ENCODE measurements at places on chromosomes 7 and 10.

GRCh38 chr7:14144109-14144508 lies 154.6 kb upstream of the ETV1 start:
- DNase-seq, result no peak

- peak; percentile 49 for DNase-seq
Measured at GRCh38 chr7:50418086-50418515, 32.0 kb downstream of the FIGNL1 start.

GRCh38 chr7:81209059-81209458 lies 290.2 kb upstream of the SEMA3C start:
- DNase-seq, result no peak

DNA sequence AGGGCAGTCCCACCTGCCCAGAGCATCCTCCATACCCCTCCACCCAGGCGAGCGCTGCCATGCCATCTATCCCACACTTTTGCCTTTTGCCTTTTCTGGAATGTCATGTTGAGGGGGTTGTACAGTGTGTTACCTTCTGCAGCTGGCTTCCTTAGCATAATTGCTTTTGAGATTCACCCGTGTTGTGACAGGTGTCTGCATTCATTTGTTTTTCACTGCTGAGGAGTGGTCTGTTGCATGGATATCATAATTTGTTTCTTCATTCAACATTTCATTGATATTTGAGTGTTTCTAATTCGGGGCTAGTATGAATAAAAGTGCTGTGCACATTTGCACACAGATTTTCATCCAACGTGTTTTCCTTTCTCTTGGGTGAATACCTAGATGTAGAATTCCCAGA lies 353.9 kb downstream of the PAXIP1 start:
- no peak for DNase-seq

GRCh38 chr7:105831824-105832535 lies 44.4 kb downstream of the ATXN7L1 start:
- DNase-seq, result no peak

- DNase-seq, result no peak
Measured at GRCh38 chr10:29736366-29737073, 101.7 kb upstream of the SVIL start.

GRCh38 chr10:50447691-50448090 lies 176.1 kb downstream of the SGMS1 start:
- DNase-seq, result no peak

GRCh38 chr7:110442381-110442837 lies 648.5 kb upstream of the LRRN3 start:
- DNase-seq, result no peak

DNA sequence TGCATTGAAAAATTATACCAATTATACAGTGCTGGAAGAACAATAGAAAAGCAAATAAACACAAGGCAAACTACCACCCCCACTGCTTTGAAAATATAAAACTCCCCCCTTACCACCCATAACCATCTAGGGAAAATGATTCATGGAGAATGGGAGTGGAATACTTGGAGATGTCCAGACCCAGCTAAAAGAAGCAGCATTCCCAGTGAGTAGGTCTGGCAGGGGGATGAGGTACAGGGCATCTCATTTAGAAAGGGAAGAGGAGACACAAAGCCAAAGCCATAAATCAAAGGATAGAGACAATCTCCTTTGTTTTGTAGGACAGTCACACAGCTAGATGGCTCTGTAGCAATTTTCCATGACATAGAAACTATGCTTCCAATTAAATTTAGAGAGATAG lies 36.0 kb upstream of the DGKI start:
- no peak for DNase-seq

GRCh38 chr7:20307119-20307518 lies 23.6 kb upstream of the ITGB8 start:
- DNase-seq, result no peak

- DNase-seq, result no peak
Measured at GRCh38 chr7:70156057-70156456, 557.8 kb downstream of the AUTS2 start.

GRCh38 chr7:137960020-137960419 lies 41.9 kb downstream of the CREB3L2 start:
- DNase-seq, result no peak

- DNase-seq, result no peak
Measured at GRCh38 chr7:30241767-30242166, 42.6 kb upstream of the ZNRF2 start.

- no peak for DNase-seq
Measured at GRCh38 chr7:28678431-28678965, 266.2 kb downstream of the CREB5 start.

- DNase-seq, result no peak
Measured at GRCh38 chr10:61612450-61612849, 50.3 kb upstream of the CABCOCO1 start.

DNA sequence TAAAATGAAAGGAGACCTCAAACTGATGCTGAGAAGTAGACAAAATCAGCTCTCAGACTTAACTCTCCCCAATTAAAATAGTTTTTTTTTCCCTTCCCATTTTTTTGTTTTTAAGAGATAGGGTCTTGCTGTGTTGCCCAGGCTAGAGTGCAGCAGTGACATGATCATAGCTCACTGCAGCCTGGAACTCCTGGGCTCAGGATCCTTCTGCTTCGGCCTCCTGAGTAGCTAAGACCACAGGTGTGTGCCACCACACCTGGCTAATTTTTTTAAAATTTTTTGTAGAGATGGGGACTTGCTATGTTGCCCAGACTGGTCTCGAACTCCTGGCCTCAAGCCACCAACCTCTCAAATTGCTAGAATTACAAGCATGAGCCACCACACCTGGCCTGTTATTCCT lies 61.1 kb downstream of the NHLRC2 start:
- DNase-seq, result no peak

DNA sequence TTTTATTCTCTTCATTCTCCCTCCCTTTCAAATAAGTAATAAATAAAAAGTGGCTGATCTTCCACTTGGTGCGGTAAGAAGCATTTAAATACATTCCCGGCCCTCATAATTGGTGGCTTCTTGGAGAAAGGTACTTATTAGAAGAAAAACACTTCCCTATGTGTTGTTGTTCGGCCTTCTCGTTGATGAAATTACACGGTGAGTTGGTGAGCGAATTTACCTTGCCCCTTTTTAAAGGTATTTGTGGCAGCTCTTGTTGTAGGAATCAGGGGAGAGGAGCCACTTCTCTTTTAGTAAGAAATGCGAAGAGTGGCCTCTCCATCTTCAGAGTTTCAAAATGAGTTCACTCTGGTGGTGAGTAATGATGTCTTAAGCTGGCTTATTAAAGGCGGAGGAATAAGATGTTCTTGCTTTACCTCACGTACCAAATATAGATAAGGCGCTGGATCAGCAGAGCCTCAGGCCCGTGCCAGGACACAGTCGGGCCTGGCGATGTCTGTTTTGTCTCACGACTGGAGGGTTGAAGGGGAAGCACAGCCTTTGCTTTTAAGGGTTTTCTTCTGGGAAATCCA lies 135.9 kb downstream of the CUX1 start:
- DNase-seq, result no peak

DNA sequence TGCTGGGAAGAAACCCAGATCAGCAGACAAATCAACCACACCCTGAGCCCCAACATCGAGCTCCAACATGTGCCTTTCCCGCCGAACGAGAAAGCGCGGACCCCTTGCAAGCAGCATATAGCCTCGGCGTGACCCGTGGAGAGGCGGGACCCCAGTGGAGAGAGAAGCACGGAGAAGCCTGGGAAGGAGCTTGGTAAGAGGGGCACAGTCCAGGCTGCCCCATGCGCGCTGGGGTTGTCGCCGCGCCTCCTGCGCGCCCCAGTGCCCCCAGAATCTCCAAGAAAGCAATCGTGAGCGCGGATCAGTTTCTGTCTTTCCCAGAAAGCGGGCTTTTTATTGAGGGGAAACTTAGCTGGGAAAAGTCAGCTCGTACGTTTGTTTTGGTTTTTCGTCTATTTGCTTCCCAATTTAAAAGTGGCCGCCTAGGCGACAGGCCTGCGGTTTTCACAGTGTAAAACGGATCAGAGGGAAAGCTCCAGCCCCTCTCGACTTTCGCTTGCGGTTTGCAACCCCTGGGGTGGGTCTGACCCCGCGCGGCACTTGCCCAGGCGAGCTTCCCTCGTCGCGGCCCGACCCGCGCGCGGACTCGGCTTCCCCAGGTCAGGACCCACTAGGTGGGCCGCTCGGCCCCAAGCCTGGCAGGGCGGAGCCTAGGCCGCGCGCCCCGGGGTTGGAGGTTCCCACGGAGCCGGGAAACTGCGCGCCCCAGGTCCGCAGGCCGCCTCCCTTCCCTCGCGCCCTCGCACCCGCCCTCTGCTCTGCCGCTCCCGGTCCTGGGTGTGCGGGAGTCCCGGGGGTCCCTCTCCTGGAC lies 31.1 kb downstream of the SKIDA1 start:
- no peak for DNase-seq

GRCh38 chr10:75106242-75106641 lies 5.2 kb upstream of the SAMD8 start:
- no peak for DNase-seq

DNA sequence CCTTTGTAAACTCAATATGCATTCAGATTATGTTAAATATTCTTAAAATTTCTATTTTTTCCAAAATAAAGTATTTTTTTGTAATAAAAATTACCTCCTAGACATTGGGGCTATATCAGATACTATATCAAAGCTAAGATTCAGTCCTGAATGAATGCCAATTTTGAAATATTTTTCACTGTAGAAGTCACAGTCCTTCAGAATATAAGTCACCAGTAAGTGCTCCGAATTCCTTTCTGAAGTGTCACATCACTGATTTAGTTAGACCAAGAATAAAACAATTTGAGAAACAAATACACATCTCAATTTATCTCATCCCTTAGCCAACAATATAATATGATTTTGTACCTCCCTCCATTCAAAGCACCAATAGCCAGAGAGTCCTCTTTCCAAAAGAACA lies 33.9 kb upstream of the GSAP start:
- DNase-seq, result no peak

DNA sequence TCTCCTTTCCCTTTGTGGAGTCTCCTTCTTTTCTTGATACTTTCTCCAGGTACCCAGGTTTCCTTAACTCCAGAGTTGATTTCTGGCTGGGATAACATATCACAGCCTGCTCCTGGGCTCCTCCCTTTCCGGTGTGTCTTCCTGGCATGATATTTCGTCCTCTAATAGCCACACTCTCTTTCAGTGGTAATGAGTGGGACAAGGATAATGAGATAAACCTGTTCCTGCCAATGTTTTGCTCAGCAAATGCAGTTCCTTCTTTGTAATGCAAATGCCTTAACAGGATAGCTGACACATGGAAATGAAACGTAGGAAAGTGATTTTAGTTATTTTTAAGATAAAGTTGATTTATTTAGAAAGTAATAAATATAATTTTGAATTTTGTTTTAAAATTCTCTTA lies 168.6 kb downstream of the NRP1 start:
- DNase-seq, result no peak

DNA sequence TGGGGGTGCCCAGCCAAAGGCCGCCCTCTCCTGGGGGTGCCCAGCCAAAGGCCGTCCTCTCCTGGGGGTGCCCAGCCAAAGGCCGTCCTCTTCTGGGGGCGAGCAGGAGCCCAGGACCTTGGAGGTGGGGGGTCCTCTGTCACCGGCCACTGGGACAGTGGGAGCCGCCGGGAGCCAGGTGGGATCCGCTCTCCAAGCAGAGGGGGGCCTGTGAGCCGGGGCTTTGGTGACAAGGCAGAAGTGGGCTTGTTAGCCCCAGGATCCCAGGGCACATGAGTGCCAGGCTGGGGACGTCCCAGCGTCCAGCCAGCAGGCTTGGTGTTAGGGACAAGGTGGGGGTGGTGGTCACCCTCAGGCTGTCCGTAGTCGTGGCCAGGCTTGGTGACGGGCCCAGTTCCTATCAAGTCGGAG lies 29.4 kb upstream of the UTF1 start:
- no peak for DNase-seq

DNA sequence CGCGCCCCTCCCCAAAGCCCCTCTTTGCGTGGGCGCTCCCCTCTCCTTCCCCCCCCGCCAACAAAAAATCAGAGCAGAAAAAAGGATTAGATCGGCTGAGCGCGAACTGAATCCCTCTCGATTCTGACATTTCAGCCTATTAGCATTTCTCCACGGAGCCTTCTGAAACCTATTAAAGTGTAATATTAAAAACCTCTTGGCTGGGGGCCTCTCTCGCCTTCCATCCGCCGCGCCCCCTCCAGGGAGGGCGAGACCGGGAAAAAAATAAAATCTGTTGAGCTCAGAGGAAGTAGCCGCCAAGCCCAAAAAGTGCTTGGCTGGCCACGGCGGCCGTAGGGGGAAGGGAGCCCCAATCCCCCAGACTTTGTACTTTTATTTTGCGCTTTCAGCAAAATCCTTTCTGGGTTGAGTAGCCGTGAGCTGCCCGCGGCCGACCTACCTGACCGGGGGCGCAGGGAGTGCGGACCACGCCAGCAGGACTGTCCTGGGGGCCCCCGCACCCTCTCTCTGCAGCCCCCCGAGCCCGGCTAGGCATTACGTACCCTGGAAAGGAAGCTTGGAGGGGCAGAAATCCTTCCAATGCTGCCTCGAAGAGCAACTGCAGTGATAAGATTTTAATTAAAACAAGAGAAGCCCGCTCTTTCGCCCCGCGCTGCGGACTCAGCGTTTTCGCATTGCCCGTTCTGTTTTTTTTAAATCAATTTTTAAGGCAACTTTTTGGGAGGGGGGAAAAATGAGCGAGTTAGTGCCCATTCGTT lies 1.3 kb upstream of the TNRC18 start:
- DNase-seq, result no peak

GRCh38 chr7:25907731-25908130 lies 244.3 kb upstream of the NFE2L3 start:
- no peak for DNase-seq

DNA sequence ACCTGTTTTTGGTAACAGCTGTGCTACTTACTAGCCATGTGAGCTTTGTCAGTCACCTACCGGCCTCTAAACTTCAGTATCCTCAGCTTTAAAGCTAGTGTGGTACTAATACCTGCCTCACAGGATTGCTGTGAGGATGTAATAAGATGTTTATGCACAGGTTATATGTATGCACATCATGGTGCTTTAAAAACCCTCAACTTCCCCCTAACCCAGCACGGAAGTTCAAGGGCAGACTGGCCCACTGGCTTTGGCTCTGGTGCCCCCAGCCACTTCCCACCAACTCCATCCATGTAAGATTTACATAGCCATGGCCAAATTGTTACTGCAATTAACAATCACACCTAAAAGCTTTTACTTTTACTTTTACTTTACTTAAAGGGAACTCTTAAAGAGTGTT lies 676.0 kb upstream of the GALNT17 start:
- DNase-seq, result no peak

DNA sequence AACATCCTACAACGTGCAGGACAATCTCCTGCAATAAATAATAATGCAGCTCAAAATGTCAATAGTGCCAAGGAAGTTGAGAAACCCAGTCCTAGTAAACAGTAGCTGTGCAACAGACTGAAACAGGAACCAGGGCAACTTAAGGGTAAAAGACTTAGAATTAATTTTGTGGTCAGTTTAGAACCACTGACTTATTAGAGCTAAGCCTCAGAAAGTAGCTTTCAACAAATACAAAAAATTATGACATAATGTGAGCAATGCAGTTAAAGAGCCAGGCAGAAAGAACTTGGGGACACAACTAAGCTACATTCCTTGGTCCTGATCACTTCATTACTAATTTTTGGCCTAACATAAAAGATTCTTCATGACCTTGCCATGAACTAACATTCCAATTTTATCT lies 195.4 kb downstream of the MACC1 start:
- no peak for DNase-seq

- no peak for DNase-seq
Measured at GRCh38 chr7:133859231-133859630, 267.9 kb upstream of the LRGUK start.

Measured in stimulated activated CD8-positive, alpha-beta memory T cell treated with anti-CD3 and anti-CD28 coated beads, Interleukin-4, amount 100 ng/mL, for 1 hour (primary cell).